ENCODE measurements at places on chromosomes 12 and 14.

DNA sequence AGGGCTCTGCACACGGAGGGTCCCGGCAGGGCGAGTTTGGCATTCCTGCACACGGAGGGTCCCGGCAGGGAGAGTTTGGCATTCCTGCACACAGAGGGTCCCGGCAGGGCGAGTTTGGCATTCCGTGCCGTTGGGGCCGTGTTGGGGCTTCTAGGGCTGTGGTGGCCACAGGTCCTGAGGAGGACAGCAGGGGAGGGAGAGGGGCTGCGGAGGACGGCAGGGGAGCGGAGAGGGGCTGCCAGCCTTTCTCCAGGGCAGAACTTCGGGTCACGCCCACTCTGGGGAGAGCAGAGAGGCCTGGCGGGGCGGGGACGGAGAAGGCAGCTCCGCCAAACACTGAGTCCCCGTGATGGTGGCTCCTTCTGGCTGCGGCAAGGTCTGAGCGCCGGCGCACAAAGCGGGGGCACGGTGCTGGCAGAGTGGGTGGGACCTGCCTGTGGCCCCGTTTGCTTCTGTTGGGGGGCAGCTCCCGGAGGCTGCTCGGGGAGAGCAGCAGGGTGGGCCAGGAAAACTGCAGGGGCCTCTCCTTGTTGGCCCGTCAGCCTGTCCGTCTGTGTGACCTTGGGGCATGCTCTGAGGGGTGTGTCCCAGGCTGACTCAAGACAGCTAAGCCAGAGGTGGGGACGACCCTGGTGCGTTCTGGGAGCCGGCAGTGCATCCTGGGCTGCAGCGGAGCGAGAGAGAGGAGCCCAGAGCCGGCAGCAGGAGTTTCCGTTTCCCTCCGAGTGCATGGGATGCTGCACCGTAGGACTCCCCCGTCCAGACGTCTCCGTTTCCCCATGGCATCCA, 60.2 kb downstream of the LRCOL1 start:
- peak; percentile 13 for DNase-seq

DNA sequence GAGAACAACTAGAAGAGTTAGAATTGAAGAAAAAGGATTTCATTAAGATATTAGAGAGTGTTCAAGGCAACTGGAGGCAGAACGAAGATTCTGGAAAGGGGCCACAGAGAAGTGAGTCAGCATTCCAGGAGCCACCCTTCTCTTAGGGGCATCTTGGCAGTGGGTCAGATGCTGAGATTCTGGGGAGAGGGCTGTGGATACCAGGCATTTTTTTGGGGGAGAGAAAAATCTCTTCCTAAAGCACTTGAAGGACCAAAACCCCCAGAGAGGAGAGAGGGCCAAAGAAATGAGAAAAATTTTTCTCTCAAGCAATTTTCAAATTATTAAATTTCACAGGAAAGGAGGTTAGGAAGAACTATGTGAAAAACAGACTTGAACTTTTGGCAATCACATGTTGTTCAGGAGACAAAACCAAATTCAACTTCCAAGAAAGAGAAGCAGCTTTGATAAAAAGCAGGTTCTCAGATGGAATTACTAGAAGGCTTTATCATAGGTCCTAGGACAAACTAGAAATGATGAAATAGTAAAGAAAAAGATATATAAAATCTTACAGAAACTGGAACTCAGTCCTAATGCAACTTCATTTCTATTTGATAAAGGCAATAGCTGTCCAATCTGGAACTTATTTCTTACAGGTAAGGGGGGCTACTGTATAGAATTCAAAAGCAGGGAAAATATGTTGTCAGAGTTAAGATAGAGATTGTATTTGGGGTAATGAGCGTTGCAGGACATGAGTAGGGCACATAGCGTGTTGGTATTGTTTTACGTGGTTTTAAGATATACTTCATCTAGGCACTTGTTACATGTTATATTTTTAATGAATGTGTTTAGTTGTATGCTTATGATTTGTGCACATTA, 1.1 kb upstream of the CLEC2D start:
- DNase-seq, result peak; percentile 50

DNA sequence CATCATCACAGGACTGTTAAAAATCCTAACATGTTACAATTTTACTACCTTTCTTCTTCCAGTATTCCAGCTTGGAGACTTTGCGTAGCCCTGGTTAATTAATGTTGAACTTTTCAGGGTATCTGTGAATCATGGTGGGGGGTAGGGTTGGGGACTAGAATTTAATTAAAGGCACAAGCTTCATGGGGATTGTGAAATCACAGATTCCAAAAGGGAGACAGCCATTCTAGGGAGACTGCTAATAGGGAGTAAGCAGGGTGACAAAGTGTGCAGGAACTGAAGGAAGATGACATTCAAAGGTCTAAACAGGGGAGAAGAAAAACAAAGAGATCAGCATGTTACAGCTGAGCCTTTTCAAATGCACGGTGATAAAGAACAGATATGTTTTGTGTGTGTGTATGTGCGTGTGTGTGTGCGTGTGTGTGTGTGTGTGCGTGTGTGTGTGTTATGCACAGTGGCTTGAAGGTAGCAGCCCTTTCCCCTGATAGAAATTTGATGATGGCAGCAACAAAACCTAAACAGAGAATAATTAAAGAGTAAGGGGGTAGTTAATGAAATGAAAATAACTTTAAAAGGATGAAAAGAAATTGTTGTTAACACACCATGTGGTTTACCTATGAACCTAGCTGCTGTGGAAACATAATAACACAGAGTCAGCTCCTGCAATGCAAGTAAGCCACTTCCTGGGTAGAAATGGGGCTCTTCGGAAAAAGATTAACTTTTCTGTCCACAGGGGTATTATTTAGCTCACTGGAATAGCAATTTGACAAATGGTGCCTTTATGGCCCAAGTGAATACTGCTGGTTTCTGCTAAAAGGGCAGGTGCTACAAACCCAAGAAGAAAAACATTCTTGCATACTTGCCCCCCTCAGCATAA, 581.7 kb downstream of the DIO2 start:
- DNase-seq, result peak; percentile 52

DNA sequence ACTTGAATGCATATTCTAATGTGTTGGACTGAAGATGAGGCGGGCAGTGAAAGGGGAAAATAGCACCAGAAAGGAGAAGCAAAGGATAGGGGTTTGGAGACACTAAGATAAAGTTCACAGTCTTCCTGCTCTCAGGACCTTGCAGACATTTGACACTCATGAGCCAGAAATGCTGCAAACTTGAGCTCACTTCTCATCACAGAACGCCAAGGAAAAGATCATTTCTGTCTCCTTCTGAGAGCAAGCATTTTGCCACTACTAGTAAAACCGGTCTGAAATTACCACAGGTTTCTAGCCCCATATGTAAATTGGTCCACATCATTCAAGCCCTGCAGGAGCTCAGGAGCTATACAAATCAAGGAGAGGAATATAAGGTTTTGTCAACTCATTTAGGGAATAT, 44.6 kb upstream of the ANO2 start:
- DNase-seq, result no peak

DNA sequence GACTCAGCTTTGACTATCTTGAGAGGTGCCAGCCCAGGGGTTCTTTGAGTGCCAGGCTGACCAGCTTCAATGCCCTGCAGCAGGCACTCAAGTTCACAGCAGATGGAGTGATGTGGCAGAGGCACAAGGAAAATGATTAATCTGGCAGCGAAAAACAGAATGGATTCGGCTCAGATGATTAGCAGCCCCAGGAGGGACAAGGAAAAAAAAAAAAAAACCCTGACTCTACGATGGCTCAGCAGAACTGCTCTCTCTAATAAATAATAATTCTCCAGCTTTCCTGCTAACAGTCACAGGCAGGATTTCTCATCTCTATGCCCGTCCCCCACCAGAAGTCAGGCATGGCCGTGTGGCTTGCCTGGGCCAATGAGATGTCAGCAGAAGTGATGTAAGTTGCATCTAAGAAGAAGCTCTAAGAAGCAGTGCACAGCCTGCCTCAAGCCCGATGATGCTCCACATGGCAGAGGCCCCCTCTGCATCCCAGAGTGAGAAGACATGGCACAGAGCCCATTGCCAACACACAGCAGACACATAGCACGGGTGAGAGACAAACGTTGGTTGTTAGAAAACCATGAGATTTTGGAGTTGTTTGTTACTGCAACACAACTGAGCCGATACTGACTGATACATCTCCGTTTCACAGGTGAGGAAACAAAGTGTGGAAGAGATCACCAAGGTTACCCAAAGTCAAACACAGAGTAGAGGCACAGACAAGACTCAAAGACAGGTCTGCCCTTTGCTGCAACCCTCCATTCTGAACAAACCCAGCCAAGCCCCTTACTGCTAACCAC, 111.0 kb downstream of the SCARB1 start:
- no peak for DNase-seq

- no peak for DNase-seq
These were observed 1.2 kb upstream of the AP1G2 start for GRCh38 chr14:23568600-23569331.

GRCh38 chr12:74598819-74599218, 61.2 kb downstream of the ATXN7L3B start:
- DNase-seq, result no peak

DNA sequence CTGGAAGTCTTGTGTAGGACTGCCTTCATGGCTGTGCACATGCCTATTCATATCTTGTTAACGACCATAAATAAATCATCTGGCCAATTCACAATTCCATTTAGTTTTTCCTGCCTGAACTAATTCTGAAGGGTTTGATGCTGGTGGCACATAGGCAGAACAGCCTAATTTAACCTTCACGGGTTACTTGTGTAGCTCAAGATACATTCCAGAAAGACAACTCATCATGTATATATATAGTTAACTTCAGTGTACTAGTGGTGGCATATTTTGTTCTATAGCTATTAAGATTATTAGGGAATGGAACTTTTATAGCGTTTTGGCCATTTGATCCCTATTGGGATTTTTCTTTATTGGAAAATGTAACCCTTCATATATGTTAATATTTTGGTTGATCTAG, 31.4 kb downstream of the CFAP54 start:
- peak; percentile 44 for DNase-seq

DNA sequence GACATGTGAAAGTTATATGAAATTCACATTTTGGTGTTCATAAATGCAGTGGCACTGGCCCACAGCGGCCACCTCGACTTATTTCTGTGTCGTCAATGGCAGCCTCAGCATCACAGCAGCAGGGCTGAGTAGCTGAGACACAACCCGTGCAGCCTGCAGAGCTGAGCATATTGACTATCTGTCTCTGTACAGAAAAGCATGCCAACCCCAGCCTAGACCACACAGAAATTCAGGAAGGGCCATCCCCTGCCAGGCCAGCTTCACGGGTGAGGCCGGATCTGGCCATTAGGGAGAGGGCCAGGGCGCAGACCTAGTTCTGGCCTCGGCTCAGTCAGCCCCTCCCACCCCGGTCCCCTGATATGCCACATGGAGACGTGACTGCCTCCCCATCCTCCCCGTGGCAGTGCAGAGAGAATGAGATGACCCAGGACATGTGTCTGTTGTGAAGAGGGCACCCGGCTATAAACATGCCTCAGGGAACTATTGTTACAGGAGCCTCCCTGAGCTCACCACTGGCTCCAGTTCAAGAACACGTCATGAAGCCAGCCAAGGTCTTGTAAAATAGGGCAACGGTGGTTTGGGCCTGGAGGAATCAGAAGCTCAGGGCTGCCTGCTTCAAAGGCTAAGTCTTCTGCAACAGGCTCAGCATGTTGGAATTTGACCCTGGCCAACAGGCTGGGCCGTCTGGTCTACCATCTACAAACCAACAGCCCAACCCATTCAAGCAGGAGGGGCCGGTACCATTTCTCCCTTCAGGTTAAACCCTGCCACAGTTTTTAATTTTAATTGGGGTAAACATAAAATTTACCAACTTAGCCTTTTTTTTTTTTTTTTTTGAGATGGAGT, 25.5 kb downstream of the SCARB1 start:
- peak; percentile 99 for DNase-seq

- DNase-seq, result no peak
These were observed 222.3 kb upstream of the NOS1 start for GRCh38 chr12:117583677-117584225.

DNA sequence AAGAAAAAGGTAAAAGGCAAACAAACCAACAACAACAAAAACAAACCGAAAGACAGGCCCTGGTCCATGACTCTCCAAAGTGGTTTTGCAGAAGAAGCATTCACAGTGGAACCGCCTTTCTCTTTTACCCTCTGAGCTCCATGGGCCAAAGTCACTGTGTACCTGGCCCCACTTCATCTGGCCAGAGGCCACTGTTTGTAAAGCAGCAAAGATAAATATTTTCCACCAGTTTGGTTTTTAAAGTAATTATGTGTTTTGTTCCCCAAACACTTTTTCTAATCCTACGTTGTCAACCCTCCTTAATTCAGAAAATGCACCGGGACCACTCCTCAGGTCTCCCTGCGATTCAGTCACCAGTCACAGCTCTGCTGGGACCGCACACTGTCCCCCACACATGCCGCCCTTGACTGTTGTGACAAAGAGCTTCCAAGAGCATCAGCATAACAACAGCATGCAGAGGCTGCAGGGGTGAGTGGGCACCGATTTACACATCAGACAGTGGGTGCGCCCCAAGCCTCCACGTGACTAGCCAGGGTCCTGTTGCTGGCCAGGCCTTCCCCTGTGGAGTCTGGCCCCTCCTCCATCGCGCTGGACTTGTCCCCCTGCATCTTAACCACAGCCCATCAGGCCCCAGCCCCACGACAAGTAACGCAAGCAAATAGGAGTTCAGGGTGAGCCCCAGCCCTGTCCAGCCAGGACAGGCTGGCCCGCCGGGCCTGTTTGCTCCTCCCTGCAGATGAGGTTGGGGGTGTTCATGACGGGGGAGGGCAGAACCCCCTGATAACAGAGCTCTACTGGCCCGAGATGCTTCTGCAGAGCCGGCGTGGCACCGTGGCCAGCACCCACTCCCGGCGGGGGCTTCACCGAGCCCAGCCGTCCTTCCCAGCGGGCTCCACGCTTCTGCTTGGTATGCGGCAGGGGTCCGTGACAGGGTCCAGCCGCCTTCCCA, 65.2 kb upstream of the DIO3 start:
- DNase-seq, result no peak

- no peak for DNase-seq
These were observed 13.7 kb downstream of the KRT72 start for GRCh38 chr12:52587563-52587962.

DNA sequence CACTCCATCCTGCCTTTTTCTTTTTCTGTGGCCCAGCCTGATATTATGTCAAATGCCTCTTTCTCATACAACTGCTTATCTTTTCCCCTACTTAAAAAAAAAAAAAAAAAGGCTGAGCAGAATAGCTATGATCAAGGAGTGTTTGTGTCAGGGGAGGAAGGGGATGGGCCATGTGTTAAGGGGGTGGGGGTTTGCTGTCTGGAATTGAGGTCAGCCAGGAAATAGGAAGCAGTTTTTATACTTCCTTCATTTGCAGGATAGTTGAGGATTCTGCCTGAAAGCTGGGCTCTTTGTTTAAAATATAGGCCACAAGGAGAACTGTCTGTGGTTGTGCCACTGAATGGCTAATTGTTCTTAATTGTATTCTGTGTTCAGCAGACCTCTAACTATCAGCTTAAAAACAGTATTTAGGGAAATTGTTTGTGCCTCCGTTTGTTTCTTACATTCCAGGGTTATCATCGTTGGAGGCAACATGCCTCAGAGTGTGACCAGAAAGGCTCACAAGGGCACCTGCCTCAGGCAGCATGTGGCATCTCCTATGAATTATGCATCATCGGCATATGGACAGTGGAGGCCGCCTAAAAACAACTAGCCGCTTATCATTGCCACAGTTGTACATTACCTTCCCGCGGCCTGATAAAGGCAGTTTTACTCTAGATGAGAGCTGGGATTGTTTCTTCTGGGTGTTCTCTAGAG, 96.0 kb downstream of the SRGAP1 start:
- DNase-seq, result no peak

Data from EH (cell line).